ENCODE measurements at places on chromosomes 11 and 22.

GRCh38 chr11:47409440-47410369, 1.3 kb downstream of the SLC39A13 start:
- DNase-seq = no peak

GRCh38 chr11:128618603-128619002, 31.2 kb upstream of the ETS1 start:
- DNase-seq = no peak

GRCh38 chr22:45322873-45323525, 13.3 kb downstream of the FAM118A start:
- no peak for DNase-seq

- DNase-seq = no peak
Measured at GRCh38 chr22:50674606-50675552, 2.3 kb downstream of the SHANK3 start.

DNA sequence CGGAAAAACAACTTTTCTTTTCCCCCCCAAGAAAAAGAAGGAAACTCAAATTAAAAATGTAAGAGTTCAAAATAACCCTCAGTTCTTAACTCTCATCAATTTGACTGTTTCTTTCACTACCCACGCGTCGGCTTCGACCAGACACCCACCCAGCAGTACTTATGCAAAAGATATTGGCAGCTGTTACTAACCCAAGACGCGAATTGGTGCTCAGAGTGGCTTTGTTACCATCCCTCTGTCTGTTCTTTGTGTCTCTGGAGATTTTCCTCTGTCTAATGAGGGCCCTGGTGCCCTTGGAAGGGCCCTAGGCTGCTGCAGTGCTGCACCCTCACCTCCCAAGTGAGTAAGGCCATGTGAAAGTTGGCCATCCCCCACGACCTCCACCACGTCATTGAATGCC, 180.5 kb upstream of the NECTIN1 start:
- no peak for DNase-seq

DNA sequence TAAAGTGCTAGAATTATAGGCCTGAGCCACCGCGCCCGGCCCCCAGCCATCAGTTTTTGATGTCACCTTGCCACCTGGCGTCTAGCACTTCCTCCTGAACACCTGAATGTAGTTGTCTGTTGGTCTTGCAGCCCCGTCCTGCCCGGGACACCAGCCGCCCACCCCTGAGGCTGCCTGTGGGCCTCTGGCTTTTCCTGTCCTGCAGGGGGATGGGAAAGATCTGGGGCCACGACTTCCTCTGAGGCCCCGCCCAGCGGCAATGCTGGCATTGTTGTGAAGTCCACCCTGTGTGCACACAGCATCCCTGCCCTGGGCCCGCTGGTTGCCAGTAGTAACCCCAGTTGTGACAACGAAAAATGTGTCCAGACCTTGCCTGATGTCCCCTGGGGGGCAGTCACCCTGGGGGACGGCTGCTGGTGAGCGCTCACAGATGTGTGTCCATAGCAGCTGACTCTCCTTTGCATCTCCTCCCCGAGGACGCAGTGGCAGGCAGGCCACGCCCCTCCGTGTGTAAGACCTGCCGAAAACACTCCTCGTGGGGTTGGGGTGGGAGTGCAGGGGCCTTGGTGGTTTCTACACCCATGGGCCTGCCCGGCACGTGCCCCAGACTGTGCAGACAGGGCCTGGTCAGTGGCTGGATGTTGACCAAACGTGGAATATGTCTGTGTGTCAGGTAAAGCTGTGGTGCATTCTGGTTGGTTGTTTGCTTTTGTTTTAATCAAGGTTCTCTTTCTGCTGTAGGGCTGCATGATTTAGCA, 6.8 kb downstream of the SELENOO start:
- DNase-seq = no peak

DNA sequence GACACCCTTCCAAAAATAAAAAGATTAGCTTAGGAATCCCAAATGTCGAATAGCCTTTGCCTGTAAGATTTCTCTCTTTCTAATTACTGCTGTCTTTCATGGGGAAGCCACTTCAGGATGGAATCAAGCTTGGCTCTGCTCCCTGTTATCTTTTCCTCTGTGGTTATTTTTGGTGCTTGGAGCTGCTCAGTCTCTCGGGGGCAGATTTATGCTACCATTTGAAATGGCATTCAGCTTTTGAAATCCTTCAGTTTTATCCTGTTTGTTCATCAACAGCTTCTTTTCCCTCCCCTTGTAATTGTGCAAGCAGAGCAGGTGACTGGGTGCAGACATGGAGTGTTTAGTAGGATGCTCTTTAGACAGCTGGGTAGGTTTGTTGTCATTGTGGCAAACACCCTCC, 111.0 kb downstream of the DBX1 start:
- DNase-seq = no peak

DNA sequence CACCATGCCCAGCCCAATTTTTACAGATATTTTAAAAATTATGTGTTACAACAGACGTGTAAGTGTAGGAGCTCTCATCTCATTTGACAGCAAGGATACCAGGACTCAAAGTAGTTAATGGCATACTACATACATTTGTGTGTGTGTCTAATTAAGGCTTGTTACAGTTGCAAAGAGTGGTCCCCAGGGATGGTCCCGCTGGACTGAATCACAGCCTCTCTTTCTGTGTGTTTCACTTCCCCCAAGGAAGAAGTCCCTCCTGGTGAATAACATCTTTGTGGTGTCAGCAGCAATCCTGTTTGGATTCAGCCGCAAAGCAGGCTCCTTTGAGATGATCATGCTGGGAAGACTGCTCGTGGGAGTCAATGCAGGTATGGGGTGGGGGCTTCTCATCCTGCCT, 17.2 kb downstream of the SLC2A11 start:
- no peak for DNase-seq

DNA sequence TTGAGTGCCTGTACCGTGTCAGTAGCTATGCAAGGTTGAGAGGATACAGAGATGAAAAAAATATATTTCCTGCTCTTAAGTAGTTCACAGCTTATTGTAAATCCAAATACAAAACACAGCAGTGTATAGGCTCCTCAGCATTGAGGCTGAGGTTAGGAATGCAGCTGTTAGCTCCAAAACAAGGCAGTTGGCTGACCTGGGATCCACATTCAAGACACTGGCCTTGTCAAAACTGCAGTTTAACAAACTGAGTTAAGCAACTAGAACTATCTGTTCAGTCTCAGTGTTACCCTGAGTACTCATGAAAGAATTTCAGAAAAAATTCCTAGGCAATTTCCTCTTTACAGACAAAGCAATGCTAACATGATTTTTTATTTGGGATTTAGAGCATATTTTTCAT, 42.8 kb downstream of the REXO2 start:
- no peak for DNase-seq

- DNase-seq = no peak
Measured at GRCh38 chr11:114479331-114479730, 40.1 kb downstream of the REXO2 start.

- peak; percentile 56 for DNase-seq
Measured at GRCh38 chr11:117986981-117987574, 884 bp downstream of the IL10RA start.

- DNase-seq = no peak
Measured at GRCh38 chr11:97751405-97751804, 1269.3 kb upstream of the CNTN5 start.

- no peak for DNase-seq
Measured at GRCh38 chr11:118054712-118055640, 21.9 kb upstream of the TMPRSS4 start.

- peak; percentile 26 for DNase-seq
Measured at GRCh38 chr11:119056421-119056999, 495 bp downstream of the HYOU1 start.

DNA sequence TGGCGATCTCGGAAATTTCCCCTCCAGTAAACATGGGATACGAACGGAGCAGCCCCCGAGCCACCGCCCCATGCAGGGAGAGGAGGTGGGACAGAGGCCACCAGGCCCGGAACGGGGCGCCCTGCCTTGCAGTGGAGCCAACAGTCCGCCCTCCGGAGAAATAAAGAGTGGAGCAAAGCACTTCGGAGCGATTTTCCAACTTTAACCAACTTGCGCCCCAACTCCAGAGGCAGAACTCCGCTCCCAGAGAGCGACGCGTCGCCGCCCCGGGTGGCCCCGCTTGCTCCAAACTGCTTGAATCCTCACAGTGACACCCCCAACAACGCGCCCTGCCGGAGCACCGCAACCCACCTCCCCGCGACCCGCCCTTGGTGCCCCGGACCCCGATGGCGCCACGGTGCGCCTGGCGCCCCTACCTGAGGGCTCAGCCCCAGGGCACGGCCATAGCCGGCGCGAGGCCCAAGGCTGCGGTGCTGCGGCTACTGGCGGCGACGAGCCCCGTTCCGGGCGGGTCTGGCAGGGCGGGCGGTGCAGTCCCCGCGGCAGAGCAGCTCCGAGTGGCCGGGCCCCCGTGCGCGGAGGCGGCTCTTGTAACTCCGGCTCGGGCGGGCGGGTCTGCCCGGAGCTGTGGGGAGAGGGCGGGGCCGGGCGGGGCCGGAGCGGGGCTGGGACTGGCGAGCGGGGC, at the start of gene AHNAK:
Gene AHNAK, minus strand, starts transcription at position 563 of the 685 bp plus-strand sequence. CDS start 10,708 bp downstream, outside the sequence.
- DNase-seq = peak; percentile 45

- no peak for DNase-seq
Measured at GRCh38 chr11:130145975-130146776, 13.4 kb upstream of the ST14 start.

DNA sequence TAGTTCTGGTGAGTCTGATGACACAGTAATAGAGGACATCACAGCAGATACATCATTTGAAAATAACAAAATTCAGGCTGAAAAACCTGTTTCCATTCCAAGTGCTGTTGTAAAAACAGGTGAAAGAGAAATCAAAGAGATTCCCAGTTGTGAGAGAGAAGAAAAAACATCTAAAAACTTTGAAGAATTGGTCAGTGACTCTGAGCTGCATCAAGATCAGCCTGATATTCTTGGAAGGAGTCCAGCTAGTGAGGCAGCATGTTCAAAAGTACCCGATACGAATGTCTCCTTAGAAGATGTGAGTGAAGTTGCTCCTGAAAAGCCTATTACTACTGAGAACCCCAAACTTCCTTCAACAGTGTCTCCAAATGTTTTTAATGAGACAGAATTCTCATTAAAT, 38.7 kb downstream of the RTN3 start:
- no peak for DNase-seq

GRCh38 chr11:28679795-28680468, 571.7 kb downstream of the METTL15 start:
- no peak for DNase-seq

GRCh38 chr11:69371731-69372588, 78.0 kb downstream of the MYEOV start:
- DNase-seq = no peak

DNA sequence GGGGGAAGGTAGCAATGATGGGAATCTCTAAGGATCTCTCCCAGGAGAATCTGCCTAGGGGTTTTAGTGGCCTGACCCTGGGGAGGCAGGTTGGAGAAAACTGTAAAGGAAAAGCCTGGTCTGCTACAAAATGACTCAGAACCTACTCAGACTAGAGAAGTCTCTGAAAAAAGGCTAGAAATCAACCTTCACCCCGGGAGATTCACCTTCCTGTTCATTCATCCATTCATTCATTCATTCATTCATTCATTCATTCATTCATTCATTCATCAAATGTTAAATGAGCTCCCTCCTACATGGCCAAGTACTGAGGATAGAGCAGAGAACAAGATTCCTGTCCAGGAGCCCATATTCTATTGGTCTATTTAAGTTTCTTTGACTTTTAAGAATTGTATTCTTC, 8.9 kb upstream of the ANKK1 start:
- DNase-seq = no peak

- no peak for DNase-seq
Measured at GRCh38 chr11:119982517-119983239, 155.2 kb downstream of the TRIM29 start.

GRCh38 chr22:31544481-31545480, 48.4 kb downstream of the SFI1 start:
- no peak for DNase-seq

DNA sequence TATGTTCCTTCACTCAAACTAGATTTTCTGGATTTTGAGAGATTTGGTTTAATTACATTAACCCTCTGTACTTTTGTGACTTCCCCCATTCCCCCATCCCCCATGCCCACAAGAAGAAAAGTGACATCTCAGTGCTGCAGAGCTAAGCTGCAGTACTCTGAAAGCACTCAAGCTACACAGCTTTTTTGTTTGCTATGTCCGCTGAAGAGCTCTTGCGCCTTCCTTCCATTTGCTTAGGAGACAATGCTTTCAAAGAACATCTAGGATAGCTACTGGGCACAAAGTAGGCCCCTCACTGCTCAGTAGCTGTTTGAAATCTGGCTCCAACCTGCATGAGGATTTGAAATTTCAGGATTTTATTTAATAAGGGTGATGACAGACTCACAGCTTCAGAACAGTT, 69.7 kb downstream of the SLC17A6 start:
- no peak for DNase-seq

DNA sequence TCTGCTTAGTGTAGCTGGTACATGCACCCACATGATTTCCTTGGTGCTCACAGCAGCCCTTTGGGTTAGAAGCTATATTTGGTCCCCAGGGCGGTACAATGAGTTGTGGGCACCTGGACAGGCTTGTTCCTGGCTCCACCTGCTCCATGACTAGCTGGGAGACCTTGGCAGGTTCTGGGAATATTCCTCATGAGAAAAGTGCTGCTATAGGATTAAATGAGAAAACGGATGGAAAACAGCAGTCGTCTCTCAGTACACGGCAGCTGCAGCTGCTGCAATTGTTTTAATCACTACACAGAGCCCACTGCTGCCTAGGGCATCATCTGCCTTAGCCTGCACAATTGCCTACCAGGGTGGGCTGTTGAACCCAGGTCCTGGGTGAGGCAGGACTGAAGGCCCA, 424.5 kb upstream of the B3GAT1 start:
- DNase-seq = no peak

- no peak for DNase-seq
Measured at GRCh38 chr22:37930270-37930951, 23.0 kb downstream of the C22orf23 start.

- DNase-seq = no peak
Measured at GRCh38 chr11:109527496-109527895, 105.5 kb downstream of the C11orf87 start.

DNA sequence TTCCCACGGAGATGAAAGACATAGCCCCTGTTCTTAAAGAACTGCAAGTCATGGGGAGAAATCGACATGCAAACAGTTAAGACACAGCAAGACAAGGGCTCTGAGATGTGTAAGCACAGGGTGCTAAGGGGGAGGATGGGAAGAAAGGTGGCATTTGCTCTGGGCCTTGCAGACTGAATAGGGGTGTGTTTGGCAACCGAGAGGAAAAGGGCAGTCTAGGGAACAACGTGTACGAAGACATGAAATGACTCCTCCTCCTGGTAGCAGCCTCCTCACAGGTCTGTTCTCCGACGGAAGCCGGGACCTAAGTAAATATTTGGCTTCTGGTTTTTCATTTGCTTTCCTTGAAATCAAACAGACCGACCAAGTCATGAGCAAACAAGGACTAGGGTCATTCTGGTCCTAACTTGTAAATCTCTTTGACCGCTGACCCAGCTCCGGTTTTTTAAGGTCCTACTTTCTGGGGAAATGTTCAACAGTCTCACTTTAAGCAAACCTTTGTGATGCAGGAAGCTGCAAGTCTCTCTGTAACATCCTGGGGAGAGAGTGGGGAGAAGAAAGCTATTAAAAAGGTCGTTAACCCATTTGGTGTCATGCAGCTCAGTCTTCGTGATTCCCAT, 19.7 kb downstream of the NNMT start:
- no peak for DNase-seq

DNA sequence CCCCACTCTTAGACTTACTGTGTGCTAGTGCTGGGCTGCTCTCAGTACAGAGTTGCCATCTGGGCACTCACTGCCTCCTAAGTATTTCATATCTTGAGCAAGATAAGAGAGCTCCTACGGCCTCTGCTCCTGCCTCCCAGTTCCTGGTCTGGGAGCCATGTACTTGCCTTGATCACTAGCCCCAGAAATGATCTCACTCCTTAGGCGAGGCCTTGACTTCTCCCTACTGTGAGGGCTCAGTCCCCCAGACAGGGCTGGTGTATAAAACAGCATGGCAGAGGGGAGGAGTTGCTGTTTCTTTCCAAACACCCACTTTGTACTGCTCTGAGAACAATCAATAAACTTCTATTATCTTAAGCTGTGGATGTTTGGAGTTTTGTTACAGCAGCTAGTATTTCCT, 47.4 kb upstream of the TP53I11 start:
- no peak for DNase-seq
